ENCODE measurements at places on chromosomes 11 and 22.

DNA sequence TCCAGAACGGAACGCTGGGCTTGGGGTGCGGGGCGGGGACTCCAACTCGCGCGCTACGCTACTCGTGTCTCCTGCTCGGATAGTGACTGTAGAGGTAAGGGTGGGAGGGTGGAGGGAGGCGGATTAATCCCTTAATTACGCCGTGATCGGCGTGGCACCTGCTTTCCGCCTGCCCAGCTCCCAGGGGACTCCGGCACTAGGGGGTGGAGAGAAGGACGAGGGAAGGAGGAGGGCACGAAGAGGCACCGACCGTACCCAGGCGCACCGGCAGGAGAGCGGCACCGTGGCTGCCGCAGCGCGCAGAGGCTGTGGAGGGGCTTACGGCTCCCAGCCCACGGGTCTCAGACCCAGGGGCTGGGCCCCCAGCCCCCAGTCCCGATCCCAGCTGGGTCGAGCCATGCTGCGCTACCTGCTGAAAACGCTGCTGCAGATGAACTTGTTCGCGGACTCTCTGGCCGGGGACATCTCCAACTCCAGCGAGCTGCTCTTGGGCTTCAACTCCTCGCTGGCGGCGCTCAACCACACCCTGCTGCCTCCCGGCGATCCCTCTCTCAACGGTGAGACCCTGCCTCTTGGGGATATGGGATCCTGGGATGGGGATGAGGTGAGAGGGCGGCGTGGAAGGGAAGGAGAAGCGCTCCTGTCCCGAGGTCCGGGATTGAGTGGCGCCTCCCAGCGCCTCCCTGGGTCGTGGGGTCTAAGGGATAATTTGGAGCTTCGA lies at the start of gene ROBO3:
ROBO3 (plus strand) TSS at position 252 of the 721 bp plus-strand sequence; CDS start at position 398, 146 bp downstream.
- no peak for DNase-seq

GRCh38 chr22:39471381-39472141 lies 14.7 kb downstream of the MGAT3 start:
- DNase-seq = no peak

DNA sequence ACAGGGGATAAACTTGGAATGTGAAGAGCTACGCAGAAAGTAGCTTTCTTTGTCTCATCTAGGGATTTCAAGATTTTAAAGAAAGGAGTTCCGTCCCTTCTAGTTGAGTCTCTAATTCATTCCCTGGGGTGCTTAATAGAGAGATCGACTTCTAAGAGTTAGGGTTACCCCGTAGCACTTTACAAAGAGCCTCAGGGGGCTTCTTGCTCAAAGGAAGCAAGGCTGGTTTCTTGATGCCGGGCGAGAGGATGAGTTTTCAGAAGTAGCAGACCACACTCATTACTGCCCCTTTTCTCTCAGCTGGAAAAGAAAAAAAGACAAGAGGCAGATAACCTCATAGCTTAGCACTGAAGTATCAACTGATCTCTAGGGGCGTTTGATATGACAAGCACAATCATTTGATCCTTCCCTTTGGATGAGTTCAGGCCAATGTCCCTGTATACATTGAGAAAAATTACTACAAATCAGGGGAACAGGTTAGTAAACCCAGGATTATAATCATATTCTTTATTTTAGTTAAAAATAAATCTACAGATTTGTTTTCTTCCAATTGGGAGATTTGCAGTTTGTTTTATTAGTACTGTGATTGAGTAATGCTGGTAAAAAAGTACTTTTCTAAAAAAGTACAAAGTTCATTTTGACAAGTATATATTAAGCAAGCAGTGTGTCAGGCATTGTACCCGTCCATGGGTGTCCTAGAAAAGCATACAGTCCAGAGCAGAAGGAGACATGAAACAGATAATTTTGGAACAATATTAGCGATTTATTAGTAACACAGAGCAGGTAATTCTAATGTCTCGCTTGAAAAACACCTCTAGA lies 18.7 kb downstream of the ELMOD1 start:
- DNase-seq = no peak

GRCh38 chr11:98100689-98101088 lies 920.1 kb upstream of the CNTN5 start:
- no peak for DNase-seq

DNA sequence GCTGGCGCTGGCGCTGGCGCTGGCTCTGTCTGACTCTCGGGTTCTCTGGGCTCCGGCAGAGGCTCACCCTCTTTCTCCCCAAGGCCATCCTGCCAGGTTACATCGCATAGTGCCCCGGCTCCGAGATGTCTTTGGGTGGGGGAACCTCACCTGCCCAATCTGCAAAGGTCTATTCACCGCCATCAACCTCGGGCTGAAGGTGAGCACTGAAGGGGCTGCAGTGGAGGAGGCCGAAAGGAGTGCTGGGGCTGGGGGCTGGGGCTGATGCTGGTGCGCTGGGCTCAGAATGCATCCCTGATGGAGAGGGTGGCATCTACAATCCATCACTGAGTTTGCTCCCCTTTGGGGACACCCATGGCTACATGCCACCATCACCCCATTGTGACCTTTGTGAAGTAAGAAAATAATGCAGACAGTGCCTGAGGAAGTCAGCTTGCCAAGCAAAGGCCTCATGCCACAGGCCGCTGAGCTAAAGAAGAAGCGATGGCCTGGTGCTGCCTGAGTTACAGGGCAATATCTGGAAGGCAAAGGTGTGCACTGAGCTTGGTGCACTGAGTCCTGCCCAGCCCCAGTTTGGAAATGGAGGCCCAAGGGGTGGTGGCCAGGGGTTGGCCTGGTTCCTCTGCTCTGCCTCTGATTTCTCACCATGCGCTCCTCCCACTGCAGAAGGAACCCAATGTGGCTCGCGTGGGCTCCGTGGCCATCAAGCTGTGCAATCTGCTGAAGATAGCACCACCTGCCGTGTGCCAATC lies 620 bp downstream of the SMPD1 start:
- DNase-seq = no peak

Measured in stimulated activated CD4-positive, alpha-beta T cell treated with anti-CD3 and anti-CD28 coated beads, Interleukin-15, amount 100 ng/mL, for 24 hours (primary cell).